ENCODE measurements at places on chromosomes 7 and 10. TPM values are rescaled to one million over a fixed set of nuclear protein-coding genes. Genes with fewer than 3 reads are reported as not detected.

DNA sequence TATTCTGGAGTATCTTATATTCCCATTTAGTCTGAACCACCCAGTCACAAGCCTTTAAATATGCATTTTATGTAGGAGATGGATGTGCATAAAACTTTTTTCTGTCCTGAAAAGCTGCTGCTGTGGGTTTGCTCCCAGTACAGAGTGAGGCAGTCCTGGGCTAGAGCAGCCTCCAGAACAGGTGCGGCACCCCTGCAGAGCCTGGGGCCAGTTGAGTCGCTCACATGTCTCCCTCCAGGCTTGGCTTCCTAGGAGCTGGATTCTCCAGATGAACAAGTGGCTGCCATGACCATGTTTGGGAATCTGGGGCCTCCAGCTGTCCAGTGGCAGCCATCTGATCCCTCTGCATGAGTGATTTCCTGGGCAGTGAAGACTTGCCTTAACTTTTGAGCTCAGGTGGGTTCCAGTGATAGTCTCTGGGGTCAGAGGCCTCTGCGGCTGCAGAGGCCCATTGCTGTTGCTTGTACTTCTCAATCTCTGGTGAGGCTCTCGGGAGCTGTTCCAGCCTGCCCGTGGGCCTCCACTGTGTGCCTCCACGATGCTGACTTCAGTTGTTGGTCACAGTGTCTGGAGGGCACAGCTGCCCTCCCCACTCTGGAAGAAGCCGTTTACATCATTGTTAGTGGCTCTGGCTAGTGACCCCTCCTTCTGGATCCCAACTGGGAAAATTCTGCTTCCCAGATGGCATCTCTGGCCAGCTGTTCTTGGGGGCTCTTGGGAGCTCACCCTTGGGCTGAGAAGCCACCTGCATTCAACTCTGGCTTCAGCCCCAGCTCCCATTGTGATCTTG lies 120.4 kb downstream of the EMX2 start:
- no peaks in the 10 kb centered on the region for H3K36me3 ChIP-seq
- H3K4me3 ChIP-seq, result no peak overlapping the region
- no peak for DNase-seq
- H3K27me3 ChIP-seq, result peaks cover 7% of the 10 kb centered on the region

- H3K4me1 ChIP-seq, result peaks cover 8% of the 10 kb centered on the region
- H3K27me3 ChIP-seq, result no peaks in the 10 kb centered on the region
- no peak for DNase-seq
- no peak overlapping the region for H3K27ac ChIP-seq
These were observed 57.1 kb upstream of the KMT2E start for GRCh38 chr7:104956753-104957450.

GRCh38 chr10:9427209-9427608 lies 1372.7 kb downstream of the GATA3 start:
- no peak overlapping the region for H3K4me3 ChIP-seq
- H3K36me3 ChIP-seq, result no peaks in the 10 kb centered on the region
- no peaks in the 10 kb centered on the region for H3K4me1 ChIP-seq
- no peak for DNase-seq
- no peaks in the 10 kb centered on the region for H3K27me3 ChIP-seq

- H3K4me3 ChIP-seq, result no peak overlapping the region
- no peaks in the 10 kb centered on the region for H3K27me3 ChIP-seq
- DNase-seq, result no peak
These were observed 92.2 kb downstream of the DOCK4 start for GRCh38 chr7:112113913-112114575.

GRCh38 chr7:4189131-4189570 lies 492.9 kb upstream of the FOXK1 start:
- H3K36me3 ChIP-seq, result no peaks in the 10 kb centered on the region
- no peaks in the 10 kb centered on the region for H3K27me3 ChIP-seq
- DNase-seq, result no peak
- H3K27ac ChIP-seq, result no peak overlapping the region
- no peaks in the 10 kb centered on the region for H3K4me1 ChIP-seq

DNA sequence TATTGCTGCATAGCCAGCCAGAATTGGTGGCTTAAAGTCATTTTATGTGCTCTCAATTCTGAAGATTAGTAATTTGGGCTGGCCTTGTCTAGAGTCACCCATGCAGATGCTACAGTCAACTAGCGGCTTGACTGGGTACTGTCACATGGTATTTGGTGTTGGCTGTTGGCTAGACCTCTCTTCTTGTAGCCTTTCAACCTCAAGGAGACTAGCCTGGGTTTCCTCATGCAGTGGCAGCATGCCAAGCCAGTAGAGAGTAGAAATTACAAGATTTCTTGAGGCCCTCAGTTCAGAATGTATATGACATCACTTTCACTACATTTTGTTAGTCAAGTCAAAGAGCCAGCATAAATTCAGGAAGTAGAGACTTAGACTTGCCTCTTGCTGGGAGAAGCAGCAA lies 3.7 kb upstream of the ZNF800 start:
- peaks cover 13% of the 10 kb centered on the region for H3K4me1 ChIP-seq
- no peak overlapping the region for H3K27ac ChIP-seq
- H3K36me3 ChIP-seq, result no peaks in the 10 kb centered on the region
- H3K4me3 ChIP-seq, result no peak overlapping the region

- no peaks in the 10 kb centered on the region for H3K4me1 ChIP-seq
- no peak overlapping the region for H3K27ac ChIP-seq
- no peak overlapping the region for H3K4me3 ChIP-seq
- no peaks in the 10 kb centered on the region for H3K27me3 ChIP-seq
- peak; percentile 3 for DNase-seq
These were observed 261.1 kb upstream of the CSTF2T start for GRCh38 chr10:51960494-51960895.

DNA sequence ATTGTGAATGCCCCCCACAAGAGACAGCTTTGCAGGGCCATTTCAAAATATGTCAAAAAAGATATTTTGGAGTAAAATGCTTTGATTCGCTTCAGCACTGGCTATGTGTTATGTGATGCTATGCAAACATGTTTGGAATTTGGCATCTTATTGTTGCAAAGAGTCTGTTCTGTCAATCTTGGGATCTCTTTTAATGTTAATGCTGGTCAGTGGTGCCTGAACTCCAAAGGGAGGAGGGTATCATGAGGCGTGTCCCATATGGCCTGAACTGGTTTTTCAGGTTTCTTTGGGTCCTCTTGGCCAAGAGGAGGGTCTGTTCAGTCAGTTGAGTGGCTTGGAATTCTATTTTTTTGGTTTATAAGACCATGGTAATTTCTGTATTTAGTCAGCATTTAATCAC lies 81.4 kb downstream of the HECW1 start:
- no peak overlapping the region for H3K4me3 ChIP-seq
- no peak overlapping the region for H3K27ac ChIP-seq
- DNase-seq, result no peak
- no peaks in the 10 kb centered on the region for H3K4me1 ChIP-seq
- H3K36me3 ChIP-seq, result no peaks in the 10 kb centered on the region

- DNase-seq, result no peak
- H3K36me3 ChIP-seq, result no peaks in the 10 kb centered on the region
- peaks cover 12% of the 10 kb centered on the region for H3K4me1 ChIP-seq
These were observed 13.1 kb downstream of the RPA3 start for GRCh38 chr7:7705318-7705717.

GRCh38 chr10:52644373-52645186 lies 128.0 kb downstream of the MBL2 start:
- peak; percentile 48 for DNase-seq
- peaks cover 23% of the 10 kb centered on the region for H3K4me1 ChIP-seq
- H3K4me3 ChIP-seq, result no peak overlapping the region
- H3K36me3 ChIP-seq, result no peaks in the 10 kb centered on the region
- H3K27ac ChIP-seq, result no peak overlapping the region

DNA sequence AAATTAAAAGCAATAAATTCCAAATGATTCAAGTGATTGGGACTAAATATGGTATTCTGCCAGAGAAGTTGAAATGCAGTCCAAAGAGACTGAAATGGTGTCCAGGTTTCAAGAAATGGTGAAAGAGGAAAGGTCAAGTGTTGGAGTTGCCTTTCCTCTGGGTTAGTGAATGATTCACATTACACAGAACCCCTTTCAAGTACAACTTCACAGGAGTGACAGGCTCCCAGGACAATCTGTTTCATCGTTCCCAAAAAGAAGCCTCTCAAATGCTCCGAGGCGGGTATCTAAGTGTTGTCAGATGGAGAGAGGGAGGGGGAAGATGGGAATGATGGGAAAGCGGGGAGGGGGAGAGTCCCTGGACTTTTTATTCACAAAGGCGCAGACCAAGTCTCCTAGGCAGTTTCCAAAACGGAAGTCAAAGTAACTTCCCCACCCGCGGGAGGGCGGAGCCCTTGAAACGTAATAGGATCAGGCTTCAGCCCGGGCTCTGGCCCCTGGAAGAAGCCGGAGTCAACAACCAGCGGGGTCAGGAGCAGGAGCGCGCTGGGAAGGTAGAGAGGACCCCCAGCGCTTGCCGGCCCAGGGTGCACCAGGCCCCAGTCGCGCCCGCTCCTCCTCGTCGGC lies 754 bp downstream of the SLC25A13 start:
- H3K27me3 ChIP-seq, result no peaks in the 10 kb centered on the region
- H3K4me3 ChIP-seq, result peak overlapping the region; percentile 76
- H3K27ac ChIP-seq, result peak overlapping the region; percentile 98

DNA sequence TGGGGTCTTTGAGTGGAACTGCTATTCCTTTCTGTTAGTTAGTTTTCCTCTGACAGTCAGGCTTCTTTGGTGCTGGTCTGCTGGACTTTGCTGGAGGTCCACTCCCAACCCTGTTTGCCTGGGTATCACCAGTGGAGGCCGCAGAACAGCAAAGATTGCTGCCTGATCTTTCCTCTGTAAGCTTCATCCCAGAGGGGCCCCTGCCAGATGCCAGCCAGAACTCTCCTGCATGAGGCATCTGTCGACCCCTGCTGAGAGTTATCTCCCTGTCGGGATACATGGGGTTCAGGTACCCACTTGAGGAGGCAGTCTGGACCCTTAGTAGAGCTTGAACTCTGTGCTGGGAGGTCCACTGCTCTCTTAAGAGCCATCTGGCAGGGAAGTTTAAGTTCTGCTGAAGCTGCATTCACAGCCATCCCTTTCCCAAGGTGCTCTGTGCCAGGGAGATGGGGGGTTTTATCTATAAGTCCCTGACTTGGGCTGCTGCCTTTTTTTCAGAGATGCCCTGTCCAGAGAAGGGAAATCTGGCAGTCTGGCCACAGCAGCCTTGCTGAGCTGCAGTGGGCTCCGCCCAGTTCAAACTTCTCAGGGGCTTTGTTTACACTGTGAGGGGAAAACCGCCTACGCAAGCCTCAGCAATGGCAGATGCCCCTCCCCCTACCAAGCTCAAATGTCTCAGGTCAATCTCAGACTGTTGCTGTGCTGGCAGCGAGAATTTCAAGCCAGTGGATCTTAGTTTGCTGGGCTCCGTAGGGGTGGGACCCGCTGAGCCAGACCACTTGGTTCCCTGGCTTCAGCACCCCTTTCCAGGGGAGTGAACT lies 89.7 kb upstream of the CDK6 start:
- no peak overlapping the region for H3K4me3 ChIP-seq
- H3K36me3 ChIP-seq, result no peaks in the 10 kb centered on the region

GRCh38 chr10:121460733-121461132 lies 137.5 kb downstream of the FGFR2 start:
- peaks cover 50% of the 10 kb centered on the region for H3K27me3 ChIP-seq
- H3K27ac ChIP-seq, result no peak overlapping the region
- H3K4me1 ChIP-seq, result no peaks in the 10 kb centered on the region
- no peaks in the 10 kb centered on the region for H3K36me3 ChIP-seq
- DNase-seq, result no peak

DNA sequence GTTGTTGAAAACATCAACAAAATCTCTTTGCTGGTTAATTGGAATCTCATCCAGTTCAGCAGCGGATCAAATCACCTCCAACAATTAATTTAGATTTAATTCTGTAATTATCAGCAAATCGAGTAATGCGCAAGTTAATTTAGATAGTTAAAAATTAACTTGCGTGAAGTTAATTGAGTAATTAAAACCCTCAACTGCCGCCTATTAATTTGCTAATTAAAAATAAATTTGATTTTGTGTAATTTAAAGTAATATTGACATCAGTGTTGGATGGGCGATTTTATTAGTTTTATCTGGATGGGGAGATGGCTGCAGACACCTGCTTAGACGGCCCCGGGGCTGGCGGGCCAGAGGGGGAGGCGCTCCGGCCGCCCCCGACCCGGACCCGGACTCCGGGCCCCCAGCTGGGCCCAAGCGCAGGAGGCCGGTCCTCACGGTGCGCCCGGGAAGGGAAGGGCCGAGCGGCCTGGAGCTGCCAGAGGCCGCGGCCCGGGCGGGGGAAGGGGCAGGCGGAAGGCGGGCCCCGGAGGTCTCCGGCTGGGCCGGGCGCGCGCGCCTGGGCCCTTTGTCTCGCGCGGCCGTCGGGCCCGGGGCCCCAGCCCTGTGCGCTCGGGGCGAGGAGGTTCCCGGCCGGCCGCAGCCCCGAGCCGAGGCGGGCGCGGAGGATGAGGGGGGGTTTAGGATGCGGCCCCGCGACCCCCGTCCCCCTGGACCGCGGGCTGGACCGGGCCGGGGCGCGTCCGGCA lies 3.3 kb upstream of the UNCX start:
- no peaks in the 10 kb centered on the region for H3K4me1 ChIP-seq
- H3K4me3 ChIP-seq, result no peak overlapping the region

GRCh38 chr10:48291190-48291589 lies 15.3 kb upstream of the MAPK8 start:
- H3K4me3 ChIP-seq, result no peak overlapping the region
- no peaks in the 10 kb centered on the region for H3K27me3 ChIP-seq
- H3K27ac ChIP-seq, result no peak overlapping the region
- H3K4me1 ChIP-seq, result peaks cover 37% of the 10 kb centered on the region

- H3K36me3 ChIP-seq, result no peaks in the 10 kb centered on the region
- no peak overlapping the region for H3K27ac ChIP-seq
- H3K4me3 ChIP-seq, result no peak overlapping the region
These were observed 119.0 kb downstream of the BTAF1 start for GRCh38 chr10:92042541-92042940.

GRCh38 chr7:113008755-113009154 lies 77.9 kb downstream of the GPR85 start:
- H3K27ac ChIP-seq, result no peak overlapping the region
- H3K36me3 ChIP-seq, result no peaks in the 10 kb centered on the region
- no peak overlapping the region for H3K4me3 ChIP-seq
- no peak for DNase-seq

GRCh38 chr7:106827626-106828025 lies 37.5 kb upstream of the PIK3CG start:
- no peaks in the 10 kb centered on the region for H3K36me3 ChIP-seq
- peaks cover 10% of the 10 kb centered on the region for H3K27me3 ChIP-seq
- H3K27ac ChIP-seq, result no peak overlapping the region
- no peak overlapping the region for H3K4me3 ChIP-seq
- no peaks in the 10 kb centered on the region for H3K4me1 ChIP-seq
- no peak for DNase-seq

The TSPAN33 gene
- 15.3 TPM for total RNA-seq

The CDK1 gene
- 221 TPM for total RNA-seq

The STX1A gene
- 2.9 TPM for total RNA-seq

The CFTR gene
- total RNA-seq, result not detected

The CRTAC1 gene
- not detected for total RNA-seq

The IFRD1 gene
- total RNA-seq, result 55.5 TPM

The AKR1C4 gene
- 0.28 TPM for total RNA-seq

The TFAM gene
- total RNA-seq, result 125 TPM
